SW 1271 (cell line): ENCODE measurements at places on chromosomes 7 and 10.
A peak's percentile ranks its signal among the peaks of the same experiment; 100 is the strongest.

GRCh38 chr7:66974986-66975590 is 20.3 kb downstream of the SBDS start:
- DNase-seq = no peak

DNA sequence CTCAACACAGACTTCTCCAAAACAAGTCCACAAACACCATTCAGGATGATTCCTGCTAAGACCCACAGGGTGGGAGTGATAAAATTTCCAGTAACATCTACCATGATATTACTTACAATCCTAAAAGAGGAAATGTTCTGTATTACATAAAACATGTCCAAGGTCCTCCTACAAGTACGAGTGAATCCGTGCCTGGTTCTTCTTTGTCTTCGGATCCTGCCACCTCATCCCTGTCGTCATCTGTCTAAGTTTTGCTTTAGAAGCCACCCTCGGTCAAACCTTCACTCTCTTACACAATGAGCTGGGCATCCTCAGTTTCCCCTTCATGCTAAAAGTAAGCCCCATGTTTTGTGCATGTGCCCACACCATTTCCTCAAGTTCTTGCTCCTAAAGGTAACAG is 279.0 kb downstream of the KCNMA1 start:
- DNase-seq = no peak

DNA sequence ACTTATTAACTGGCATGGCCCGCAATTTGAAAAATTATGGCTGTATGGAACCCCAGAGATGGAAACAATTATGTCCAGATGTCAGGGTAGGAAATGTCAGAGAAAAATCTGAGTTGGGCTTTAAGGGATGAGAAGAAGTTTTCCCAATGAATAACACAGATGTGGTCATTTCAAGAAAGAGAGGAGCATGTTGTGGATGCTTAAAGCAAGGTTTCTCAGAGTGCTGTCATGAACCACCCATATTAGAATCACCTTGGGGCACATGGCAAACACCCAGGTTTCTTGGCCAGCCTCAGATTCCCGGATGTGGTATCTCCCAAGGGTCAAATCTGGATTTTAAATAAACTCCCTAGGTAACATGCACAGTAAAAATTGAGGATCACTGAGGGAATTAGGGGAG is 43.6 kb downstream of the LAMB4 start:
- no peak for DNase-seq

DNA sequence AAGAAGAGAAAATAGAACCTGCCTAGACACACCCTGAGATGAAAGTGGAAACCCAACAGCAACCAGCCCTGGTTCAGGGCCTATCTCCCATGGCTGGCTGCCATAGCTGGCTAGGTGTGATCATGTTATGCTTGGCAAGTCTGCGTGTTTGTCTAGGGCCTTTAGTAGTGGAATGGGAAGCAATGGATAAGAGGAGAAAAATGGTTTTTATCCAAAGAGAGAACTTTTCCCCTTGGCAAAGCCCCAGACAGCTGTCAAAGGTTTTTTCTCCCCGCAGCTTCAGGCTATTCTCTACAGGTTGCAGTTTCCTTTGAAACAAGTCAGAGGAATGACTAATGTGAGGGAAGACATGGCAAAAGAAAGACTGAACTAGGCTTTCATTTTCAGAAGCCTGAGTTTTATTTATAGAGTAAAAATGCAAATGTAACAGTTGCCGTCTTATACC is 161.5 kb downstream of the SEMA3D start:
- DNase-seq = no peak

- no peak for DNase-seq
Measured at GRCh38 chr7:77222819-77223218, 23.2 kb upstream of the FGL2 start.

DNA sequence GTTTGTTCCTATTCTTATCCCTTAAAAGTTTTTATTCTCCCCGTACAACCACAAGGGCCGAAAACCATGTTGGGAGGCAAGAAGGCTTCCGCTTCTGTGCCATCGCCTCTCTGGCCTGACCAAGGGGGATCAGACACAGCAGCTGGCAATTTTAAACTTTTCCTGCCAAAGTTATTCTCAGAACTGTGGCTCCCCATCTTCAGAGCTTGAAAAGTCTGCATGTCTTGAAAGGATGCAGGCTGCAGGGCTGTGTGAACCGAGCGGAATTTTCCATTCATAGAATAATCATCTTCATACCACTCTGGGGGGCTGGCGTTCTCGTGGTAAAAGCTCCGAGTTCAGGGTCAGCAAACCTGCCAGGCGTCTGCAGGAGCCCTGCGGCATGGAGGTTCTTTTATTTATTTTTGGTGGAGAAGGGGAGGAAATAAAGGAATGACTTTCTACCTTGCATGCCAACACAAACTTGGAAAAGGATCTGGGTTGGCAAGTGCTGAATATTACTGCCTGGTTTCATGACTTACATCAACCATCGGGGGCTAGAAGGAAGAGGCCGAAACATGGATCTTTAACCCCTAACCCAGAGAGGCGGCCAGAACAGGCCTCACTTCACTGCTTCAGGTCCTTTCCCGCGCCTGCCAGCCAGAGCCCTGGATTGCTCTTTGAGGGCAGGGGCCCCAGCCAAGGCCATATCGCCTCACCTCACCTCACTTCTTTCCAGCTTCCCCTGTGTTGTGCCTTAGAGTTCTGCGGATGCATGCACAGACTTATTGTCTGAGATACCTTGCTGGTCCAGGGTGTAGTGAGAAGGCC is 3.0 kb upstream of the NANOS1 start:
- DNase-seq = no peak

GRCh38 chr10:102714621-102715455 is at the start of gene SFXN2:
Gene SFXN2, plus strand, starts transcription at chr10:102714636. Its CDS starts 12,001 bp downstream, at chr10:102726637.
- no peak for DNase-seq

DNA sequence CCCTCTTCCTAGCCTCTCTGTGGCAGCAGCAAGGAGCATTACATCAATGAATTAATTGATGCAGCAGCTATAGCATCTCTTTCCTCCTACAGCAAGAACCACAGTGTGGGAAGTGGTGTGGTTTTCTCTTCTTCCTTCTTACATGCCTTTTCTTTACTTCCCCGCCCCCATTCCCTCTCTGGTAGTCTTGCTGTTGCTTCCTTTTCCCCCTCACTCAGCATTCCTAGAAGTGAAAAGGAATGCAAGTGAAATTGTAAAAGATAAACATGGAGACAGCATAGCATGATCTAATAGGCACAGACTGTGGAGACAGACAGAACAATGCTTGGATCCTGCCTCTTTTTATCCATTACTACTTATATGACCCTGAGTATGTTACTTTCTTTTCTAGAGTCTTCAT is 370.5 kb upstream of the BMPER start:
- no peak for DNase-seq

- peak; percentile 42 for DNase-seq
Measured at GRCh38 chr7:88546808-88547207, 212.7 kb upstream of the ZNF804B start.

DNA sequence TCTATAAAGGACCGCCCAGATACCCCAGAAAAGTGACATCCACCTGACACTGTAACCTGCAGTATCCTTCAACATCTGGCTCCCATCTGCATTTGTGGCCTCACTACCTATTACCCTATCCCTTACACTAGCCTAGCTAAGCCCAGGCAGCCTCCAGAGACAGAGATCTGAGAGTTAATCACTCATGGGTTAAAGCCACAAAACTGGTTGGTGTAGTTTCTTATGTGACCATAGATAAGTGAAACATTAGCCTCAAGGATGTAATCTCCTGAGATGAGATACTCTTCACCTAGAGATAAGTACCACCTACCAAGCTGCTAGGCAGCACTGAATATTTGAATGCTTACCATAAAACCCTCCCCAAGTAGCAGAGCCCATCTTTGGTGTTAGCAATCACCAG is 35.4 kb downstream of the CTTNBP2 start:
- no peak for DNase-seq

DNA sequence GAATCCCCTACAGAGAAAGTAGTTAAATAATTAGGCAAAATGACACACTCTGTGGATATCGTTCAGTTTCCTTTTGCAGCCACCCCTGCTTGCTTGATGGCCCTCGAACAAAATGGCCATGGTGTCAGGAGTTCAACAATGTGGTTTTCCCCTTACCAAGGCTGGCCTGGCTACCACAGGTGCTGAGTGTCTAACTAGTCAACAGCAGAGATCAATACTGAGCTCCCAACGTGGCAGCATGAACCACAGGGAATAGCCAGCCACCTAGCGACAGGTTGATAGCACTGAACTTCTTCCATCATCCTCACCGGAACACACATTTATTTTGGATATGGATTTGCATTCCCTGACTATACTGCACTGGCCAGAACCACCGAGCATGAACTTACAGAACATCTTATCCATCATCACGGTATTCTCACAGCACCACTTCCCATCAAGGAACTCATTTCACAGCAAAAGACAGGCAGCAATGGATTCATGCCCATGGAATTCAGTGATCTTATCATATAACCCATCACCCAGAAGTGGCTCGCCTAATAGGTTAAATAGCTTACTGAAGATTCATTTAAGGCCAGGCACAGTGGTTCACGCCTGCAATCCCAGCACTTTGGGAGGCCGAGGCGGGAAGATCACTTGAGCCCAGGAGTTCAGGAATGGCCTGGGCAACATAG is 6.3 kb downstream of the C10orf67 start:
- DNase-seq = no peak

DNA sequence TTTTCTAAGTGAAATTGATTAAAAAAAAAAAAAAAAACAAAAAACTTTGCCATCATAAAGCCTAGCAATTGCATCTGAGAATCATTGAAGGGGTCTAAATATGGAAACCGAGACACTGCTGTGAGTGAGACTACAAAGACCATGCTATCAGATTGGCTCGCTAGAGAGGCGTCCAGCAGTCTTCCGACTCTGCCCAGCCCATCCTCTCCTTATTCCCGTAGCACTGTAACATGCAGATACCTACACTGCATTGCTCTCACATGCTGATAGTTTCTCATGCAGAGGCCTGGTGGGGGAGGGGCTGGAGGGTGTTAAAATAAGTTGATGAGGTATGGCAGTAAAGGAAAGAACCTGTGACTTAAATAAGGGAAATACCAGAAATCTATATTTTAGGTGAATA is 130.7 kb downstream of the NRF1 start:
- no peak for DNase-seq

DNA sequence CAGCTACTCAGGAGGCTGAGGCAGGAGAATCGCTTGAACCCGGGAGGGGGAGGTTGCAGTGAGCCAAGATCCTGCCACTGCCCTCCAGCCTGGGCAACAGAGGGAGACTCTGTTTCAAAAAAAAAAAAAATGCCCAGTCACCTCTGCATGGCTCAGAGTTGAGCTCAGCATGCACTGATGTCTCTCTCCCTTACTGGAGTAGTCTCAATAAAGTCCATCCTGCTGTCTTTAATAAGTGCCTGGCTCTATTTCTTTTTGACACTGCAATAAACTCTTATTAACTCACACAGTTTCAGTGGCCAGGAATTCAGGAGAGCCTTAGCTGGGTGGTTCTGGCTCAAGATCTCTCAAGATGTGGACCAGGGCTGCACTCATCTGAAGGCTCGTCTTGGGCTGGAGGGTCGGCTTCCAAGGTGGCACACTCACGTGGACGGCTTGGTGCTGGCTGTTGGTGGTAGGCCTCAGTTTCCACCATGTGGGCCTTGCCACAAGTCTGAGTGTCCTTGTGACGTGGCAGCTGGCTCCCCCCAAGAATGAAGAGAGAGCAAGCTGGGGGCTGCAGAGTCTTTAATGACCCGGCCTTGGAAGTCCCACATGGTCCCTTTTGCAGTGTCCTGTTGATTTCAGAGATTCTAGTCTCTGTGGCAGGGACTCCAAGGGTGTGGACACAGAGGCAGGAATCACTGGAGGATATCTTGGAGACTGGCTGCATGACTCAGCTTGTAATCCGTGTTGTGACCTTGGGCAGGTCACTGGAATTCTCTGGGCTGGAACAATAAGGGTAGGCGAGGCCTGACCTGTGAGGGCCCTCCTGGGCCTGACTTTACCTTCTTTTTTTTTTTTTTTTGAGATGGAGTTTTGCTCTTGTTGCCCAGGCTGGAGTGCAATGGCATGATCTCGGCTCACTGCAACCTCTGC is 85.9 kb upstream of the KMT2C start:
- DNase-seq = no peak

GRCh38 chr10:29392376-29393021 is 103.6 kb downstream of the LYZL1 start:
- DNase-seq = no peak

DNA sequence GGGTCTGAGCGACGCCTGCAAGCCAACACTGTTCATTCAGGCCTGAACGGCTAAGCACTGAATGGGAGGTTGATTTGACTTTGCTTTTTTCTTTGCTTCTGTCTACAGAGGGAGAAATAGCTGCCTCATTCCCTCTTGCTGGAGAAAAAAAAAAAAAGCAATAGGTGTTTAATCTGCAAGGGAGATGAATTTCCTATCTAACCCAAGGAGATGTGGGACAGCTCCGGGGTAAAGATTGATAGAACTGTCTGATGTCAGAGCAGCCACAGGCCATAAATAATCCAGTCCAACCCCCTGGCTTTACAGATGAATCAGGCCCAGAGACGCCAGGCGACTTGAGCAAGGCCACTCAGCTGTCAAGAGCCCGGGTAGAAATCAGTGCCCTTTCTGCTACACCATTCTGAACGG is 168.0 kb downstream of the ARHGAP12 start:
- no peak for DNase-seq

DNA sequence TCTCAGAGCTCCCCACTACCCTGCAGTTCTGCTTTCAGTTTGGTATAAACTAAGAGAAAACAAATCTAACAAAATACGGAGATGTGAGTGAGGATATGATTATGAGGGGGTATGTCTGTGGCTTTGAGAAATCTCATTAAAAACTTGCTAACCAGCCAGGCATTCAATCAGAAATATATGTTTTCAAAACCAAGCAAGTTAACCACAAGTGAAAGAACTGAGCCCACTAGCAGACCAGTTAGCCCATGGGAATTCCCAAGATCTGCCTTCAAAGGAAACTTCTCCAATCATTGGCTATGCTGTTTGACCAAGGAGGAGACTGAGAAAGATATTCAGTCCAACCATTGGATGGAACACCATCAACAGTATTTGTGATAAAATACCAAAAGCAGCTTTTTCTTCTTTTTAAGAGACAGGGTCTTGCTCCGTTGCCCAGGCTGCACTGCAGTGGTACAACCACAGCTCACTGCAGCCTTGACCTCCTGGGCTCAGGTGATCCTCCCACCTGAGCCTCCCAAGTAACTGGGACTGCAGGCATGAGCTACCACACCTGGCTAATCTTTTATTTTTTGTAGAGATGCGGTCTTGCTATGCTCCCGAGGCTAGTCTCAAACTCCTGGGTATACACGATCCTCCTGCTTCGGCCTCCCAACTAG is 41.2 kb downstream of the FGFR2 start:
- no peak for DNase-seq

GRCh38 chr10:116696919-116697318 is 45.4 kb downstream of the HSPA12A start:
- no peak for DNase-seq

- DNase-seq = no peak
Measured at GRCh38 chr10:126705951-126706565, 35.6 kb upstream of the C10orf90 start.

DNA sequence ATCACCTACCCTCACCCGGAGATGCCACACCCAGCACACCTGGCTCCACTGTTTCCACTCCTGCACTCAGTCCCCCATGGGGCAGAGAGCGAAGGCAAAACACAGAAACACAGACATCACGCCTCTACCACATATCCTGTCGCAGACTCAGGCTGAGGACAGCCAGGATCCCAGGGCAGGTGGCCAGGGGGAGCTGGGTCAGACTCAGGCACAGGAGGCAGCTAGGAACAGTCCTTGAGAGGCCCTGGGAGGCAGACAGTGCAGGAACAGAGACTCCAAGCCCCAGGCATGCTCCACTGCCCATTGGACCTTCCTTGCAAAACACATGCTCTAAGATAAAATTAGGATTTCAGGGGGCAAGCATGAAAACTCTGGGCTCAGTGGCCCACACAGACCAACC is 154.4 kb upstream of the C7orf33 start:
- no peak for DNase-seq

GRCh38 chr7:129292861-129293260 is 68.0 kb downstream of the AHCYL2 start:
- DNase-seq = no peak
